Suppressor macrophage treated with lipopolysaccharide for 4 hours (primary cell): ENCODE measurements at places on chromosomes 2 and 18.
A peak's percentile ranks its signal among the peaks of the same experiment; 100 is the strongest.

DNA sequence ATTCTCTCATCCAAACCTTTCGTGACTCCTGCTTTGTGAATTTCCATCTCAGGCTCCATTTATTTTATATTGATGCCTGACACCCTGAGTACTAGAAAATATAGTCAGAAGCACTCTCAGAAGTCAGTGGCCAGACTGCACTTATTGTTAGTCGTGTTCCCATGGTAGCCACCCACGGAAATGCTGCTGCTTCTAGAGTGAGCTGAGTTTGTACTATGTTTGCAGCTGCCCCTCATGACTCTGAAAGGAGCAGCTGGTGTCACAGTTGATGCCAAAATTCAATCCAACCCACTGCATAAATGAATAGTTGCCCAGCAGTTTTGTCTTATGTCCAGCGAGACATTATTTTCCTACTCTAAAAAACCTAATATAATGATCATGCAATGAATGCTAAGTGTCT lies 265.2 kb upstream of the SPHKAP start:
- DNase-seq, result no peak

DNA sequence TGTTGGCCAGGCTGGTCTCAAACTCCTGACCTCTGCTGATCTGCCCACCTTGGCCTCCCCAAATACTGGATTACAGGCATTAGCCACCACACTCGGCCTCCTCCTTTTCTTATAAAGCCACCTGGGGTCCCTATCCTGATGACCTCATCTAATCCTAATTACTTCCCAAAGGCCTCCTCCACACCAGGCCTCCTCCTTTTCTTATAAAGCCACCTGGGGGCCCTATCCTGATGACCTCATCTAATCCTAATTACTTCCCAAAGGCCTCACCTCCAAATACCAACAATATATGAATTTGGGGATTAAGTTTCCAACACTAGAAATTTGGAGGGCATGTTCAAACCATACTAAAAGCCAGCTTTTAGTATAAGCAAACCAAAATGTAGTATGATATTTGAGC lies 9.7 kb upstream of the RMC1 start:
- DNase-seq, result no peak

DNA sequence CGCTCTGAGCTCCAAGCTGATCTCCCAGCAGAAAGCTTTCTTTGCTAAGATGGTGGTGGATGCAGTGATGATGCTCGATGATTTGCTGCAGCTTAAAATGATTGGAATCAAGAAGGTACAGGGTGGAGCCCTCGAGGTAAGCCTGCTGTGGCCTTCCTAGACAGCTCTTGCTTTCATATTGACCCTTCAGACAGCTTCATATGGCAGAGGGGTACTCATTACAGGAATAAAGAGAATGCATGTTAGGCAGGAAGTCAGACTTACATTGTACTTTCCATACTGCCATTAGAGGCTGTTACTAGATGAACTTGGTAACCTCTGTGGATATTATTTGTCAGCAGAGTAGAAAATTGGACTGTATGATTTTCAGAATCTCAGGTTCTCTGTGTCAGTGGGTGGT lies 10.5 kb downstream of the CCT7 start:
- DNase-seq, result no peak

GRCh38 chr2:238267884-238268680 lies 20.3 kb downstream of the PER2 start:
- no peak for DNase-seq

DNA sequence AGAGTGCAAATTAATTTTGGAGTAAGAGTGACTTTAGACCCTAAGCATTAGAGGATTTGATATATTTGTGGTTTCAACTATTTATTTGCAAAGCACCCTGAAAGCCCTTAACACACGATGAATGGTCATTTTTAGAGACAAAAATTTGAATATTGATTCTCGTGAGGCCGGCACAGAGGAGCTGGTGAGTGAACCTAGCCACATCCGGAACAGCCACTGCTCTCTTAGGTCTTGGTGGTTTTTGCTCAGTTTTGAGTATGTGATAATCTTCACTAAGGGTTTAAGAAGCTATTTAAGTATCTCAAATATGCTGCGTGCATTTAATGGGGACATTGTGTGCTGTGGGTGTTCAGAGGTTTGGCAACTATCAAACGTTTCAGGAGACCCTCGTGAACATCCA lies 204.8 kb downstream of the TSN start:
- DNase-seq, result no peak

DNA sequence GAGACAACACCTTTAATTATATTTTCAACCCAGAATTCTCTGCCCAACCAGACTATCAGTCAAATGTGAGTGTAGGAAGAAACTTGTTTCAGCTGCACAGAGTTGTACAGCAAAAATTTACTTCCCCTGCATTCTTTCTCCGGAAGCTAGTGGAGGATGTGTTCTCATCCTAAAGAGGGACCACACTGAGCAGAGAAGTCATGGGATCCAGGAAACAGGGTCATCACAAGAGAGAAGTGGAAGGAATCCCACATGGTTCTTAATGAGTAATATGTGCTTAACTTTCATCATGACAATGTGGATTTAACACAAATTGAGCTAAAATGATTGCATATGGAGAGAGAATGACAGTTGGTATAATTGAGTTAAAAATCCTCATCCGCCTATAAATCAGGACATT lies 78.2 kb downstream of the INPP4A start:
- peak; percentile 87 for DNase-seq

DNA sequence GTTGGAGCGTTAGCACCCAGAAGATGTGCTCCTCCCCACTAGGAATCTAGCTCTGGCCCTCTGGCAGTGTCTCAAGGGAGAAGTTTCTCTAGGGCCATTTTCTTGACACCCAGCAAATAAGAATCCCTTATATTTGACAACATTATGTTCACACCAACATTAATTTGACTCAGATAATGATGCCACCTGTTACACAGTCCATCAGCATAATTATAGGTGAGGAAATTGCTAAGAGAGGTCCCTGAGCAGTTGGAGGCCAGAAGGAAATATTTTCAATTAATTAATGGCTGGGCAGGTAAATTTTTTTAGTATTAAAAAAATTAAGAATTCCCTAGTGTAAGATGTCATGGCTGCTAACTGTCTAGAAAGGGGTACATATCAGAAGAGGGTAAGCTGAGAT lies 36.5 kb downstream of the PRKCE start:
- DNase-seq, result no peak

DNA sequence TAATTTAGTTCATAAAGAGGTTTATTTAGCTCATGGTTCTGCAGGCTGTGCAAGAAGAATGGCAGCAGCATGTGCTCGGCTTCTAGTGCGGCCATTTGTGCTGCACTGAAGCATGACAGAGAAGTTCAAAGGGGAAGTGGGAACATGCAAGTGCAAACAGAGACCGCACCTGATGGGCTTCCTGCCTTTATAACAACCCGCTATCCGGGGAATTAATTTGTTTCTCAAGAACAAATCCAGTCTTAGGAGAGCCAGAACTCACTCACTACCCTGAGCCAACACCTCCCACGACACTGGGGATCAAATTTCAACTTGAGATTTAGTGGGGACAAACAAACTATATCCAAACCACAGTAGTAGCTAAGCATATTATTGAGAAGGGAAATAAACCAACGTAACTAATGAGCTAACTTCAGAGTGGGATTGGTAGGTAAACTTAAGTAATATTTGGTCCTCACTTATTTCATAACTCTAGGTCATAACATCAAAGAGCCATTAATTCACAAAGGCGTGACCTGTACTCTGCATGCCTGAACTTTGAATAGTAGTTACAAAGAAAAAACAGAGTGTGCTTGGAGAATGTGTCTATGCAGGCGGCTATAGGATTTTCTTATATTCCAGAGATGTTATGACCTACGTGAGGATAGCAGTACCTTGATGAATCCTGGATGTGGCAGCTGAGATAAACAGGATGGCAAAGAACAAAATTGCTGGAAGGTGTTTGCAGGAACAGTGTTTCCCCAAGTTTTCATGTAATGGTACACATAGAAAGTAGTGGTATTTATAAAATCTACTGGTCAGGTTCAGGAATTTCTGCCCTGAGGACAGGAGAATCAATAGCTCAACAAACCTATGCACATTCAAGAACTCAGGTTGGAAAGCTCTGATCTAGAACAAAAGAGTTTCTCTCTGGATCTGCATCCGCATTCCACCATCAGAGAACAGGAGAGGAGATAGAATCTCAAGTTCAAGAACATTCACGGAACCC lies 845.9 kb upstream of the ID2 start:
- DNase-seq, result peak; percentile 23

DNA sequence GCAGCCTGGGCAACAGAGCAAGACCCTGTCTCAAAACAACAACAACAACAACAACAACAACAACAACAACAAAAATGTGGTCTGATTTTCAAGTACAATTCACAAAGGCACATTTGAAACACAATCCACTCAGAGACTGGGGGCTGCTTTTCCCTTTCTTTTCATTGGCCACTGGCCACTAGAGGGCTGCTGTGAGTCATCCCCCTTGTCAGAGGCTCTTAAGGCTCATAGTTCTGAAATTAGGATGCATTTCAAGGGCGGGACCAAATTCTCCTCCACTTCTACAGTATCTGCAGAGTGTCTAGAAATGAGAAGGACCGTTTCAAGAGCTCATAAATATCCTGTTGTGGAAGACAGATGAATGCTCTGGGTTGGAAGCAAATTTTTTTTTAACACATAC lies 285.4 kb downstream of the NRXN1 start:
- peak; percentile 3 for DNase-seq

GRCh38 chr2:201980946-201981345 lies 52.7 kb upstream of the FZD7 start:
- DNase-seq, result no peak

- DNase-seq, result no peak
Measured at GRCh38 chr2:217632043-217632442, 370.8 kb downstream of the TNS1 start.

- DNase-seq, result no peak
Measured at GRCh38 chr2:132586101-132586511, 83.9 kb downstream of the LYPD1 start.

- DNase-seq, result no peak
Measured at GRCh38 chr2:29766191-29766590, 155.2 kb downstream of the ALK start.

- DNase-seq, result no peak
Measured at GRCh38 chr2:188577231-188577630, 285.6 kb downstream of the GULP1 start.

GRCh38 chr2:204066051-204066450 lies 129.5 kb downstream of the ICOS start:
- no peak for DNase-seq

- no peak for DNase-seq
Measured at GRCh38 chr2:15242936-15243461, 318.1 kb downstream of the NBAS start.

GRCh38 chr2:127177617-127178263 lies 42.4 kb downstream of the CYP27C1 start:
- no peak for DNase-seq

DNA sequence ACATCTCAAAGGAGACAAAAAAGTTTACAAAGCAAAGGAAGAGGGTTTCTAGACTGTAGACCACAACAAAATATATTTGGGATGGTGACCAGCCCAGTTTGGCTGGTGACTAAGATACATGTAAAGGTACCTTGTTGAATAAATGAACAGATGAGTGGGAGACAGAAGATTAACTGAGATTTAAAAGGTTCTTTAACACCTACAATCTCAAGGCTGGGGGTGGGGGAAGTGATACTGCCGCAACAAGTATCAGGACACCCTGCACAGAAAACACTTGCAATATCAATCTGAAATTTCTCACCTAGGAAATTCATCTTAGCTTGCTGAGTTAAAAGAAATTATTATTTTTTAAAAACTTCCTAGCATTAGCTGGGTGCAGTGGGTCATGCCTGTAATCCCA lies 8.3 kb downstream of the RNF149 start:
- DNase-seq, result no peak

DNA sequence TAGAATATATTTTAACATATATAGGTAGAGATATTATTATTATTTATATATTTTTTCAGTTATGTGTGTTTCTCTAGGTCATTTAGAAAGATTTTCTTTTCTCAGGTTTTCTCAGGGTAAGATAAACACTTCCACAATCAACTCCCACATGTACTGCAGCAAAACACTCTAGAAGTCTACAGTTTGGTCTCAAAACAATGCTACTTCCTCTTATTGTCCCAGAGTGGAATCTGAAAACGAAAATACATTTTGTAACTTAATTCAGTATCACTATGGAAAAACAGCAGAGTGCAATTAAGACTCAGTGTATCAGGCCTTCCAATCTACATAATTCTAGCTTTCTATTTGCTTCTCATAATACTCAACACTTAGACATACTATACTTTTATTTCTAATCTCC lies 190.1 kb upstream of the SLC35G4 start:
- DNase-seq, result peak; percentile 51

GRCh38 chr2:69358914-69359313 lies 28.1 kb downstream of the GFPT1 start:
- DNase-seq, result no peak

DNA sequence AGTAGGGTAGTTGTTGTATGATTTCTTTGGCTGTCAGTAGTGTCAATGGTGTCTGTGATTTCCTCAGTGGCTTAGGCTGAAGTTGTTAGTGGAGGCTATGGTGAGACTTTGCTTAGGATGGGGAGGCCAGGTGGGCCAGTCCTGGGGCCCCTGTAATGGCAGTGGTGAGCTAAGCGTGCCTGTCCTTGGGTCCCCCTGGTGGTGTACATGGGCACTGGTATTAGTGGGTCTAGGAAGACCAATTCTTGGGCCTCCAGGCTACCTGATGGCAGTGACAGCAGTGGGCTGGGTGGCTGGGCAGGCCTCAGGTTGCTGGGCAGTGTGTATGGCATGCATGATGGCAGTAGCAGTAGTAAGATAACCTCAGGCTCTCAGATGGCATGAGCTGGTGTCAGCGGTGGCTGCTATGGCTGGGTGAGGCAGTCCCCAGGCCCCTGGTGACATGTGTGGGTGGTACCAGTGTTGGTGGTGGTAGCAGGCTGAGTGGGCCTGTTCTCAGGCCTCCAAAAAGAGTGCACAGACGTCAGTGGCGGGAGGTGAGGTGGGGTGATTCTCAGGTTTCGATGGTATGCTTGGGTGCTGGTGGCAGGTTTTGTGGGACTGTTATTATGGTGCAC lies 103.2 kb downstream of the KLHL14 start:
- DNase-seq, result no peak

DNA sequence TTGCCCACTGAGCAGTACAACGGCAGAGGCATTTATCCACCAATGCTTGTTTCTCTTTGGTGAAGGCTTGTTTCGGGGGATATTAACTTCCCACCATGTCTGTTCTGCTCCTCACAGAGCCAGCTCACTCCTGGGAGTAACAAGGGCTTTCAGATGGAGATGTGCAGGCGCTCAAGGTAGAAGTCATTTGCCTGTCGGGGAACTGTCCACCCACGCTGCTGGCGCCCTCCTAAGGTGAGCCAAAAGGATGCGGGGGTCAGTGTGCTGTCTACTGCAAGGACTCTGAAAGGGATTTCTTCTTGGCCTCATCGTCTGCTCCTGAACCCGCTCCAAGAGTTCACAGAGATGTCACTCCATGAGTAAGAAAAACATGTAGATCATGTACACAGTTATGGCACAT lies 57.0 kb upstream of the CYRIA start:
- DNase-seq, result no peak

GRCh38 chr2:114122930-114123329 lies 233.0 kb downstream of the ACTR3 start:
- DNase-seq, result no peak

GRCh38 chr18:48740851-48741485 lies 202.1 kb downstream of the CTIF start:
- no peak for DNase-seq

- no peak for DNase-seq
Measured at GRCh38 chr2:198325359-198325758, 521.0 kb downstream of the PLCL1 start.
